Keratinocyte (primary cell): ENCODE measurements at places on chromosomes 1 and 21.

DNA sequence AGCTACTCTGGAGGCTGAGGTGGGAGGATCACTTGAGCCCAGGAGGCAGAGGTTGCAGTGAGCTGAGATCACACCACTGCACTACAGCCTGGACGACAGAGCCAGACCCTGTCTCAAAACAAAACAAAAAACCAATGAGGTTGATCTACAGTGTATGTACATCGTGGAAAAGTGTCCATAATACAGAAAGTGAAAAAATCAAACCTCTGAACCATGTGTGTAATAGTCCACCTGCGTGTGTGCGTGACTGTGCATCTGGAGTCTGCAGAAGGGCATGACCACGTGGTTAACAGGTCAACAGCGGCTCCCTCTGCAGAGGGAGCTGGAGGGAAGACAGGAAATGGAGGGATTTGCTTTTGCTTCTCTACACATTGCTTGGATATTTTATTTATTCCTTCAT, 32.4 kb upstream of the ENO1 start:
- DNase-seq, result no peak

GRCh38 chr1:38696371-38696770, 163.2 kb downstream of the RRAGC start:
- no peak for DNase-seq

GRCh38 chr1:240611619-240612480, at the start of gene GREM2:
TSS of gene GREM2 (minus strand) at chr1:240612155. CDS start at chr1:240493475, 118,680 bp downstream.
- DNase-seq, result no peak

GRCh38 chr1:173857363-173857917, 10.3 kb downstream of the GAS5 start:
- DNase-seq, result no peak

DNA sequence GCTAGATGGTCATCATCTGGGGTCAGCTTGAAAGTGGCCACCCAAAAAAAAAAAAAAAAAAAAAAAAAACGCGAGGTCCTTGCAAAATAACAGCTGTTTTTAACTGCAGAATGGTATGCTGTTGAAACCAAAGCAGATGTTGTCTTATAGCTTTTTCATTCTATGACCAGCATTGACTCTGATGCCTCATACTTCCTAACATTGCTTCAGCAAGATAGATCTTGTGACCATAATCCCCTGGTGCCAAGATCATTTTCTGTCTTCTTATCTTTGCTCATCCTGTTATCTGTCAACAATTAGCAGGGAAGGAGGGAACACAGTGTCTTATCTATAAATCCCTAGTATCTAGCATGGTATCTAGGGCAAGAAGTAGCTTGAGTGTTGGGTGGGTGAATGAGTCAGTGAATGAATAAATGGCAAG, 181.5 kb downstream of the PLPP3 start:
- DNase-seq, result no peak

DNA sequence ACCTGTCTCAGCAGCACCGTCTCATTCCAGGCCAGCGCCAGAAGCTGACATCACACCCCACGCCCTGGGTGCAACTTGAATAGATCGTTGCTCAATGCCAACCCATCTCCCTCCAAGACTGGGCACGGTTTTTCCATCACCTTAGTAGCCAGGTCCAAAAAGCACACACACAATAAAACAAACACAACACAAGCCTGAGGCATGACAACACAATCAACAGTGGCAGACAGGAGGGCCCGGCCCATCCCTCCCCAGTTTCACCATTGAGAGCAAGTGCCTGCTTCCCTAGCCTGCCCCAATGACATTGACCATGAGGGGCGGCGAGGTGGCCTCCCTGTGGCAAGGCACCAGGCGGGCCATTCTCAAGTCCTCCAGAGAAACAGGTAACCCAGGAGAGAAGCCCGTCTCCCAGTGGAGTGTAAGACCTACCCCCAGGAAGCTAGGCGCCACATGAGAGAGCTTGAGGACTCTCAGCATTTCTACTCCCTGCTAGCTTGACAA, 2.7 kb downstream of the IFFO2 start:
- DNase-seq, result no peak

- DNase-seq, result no peak
These were observed 71.7 kb downstream of the APP start for GRCh38 chr21:26098772-26099397.

DNA sequence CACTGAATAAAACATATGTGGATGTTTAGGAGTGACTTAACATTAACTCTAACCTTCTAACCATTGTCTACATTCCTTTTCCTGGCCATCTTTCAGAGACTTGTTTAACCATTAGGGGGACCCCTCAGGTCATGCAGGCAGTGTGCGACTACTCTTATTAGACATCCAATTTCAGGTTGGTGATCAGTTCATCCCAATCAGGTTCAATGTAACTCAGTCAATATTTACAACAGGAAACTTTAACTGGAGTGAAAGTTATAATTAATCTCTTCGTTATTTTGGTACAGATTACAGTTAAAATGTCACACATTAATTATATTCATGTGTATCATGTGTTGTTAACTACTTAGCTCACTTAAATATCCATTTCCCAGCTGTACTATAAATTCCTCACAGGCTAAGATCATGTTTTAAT, 68.8 kb upstream of the RGS1 start:
- no peak for DNase-seq

DNA sequence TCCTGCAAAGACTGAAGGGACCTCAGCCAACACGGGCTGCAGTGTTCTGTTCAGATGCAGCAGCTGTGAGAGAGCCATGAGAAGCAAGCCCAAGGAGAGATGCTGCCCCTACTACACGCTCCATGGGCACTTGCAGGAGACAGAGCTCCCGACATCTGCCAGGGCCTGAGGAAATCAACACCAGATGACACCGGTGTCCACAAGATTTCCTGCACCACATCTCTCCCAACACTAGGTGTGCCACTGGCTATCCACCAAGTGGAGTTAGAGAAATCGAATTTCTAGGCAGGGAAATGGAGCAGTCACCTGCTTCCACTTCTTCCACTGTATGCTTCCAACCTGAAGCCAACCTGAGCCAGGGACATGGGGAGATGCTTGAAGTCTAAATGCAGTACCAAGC, 445.3 kb downstream of the RWDD3 start:
- DNase-seq, result no peak

DNA sequence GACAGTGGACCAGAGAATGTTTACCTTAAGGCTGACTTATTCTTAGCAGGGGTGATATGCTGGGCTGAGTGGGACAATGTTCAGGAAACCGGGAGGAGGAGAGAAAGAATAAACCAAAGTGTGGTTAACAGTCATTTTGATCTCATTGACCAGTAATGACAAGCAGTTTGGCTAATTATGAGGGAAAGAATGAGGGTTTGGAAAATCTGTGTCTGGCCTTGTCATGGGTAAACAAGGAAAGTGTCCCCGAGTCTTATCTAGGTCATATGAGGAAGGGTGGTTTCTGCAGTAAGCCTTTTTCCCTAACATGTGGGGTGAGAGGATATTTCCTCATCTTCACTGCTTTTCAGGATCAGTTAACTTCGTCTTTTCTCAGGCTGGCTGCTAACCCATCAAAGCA, 155.0 kb downstream of the TPR start:
- DNase-seq, result no peak

DNA sequence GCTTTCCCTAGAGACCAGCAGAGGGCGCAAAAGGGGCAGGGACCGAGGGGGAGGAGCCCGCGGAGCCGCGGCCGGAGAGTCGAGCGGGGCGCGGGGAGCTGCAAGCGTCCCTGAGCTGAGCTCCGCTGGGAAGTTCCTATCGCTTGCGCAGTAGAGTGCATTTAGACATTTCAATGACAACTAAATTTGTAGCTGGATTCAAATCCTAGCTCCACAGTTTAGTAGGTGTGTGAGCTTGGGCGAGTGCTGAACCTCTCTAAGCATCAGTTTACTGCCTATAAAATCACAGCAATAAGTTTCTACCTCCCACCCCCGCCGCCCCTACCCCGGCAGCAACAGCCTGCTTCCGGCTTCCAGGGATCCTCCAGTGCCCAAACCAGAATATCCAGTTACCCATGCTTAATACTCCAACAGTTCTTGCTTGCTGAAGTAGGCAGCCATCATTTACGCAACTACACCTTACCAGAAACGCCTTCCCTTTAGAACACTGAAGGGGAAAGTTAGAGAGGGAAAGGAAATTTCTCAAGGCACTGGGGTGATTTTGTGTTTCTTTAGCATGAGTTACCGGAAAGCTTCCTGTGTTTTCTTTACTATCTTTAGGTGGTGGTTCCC, 9.1 kb downstream of the TLR5 start:
- DNase-seq, result no peak

GRCh38 chr21:24829397-24829796, 777.9 kb downstream of the MRPL39 start:
- DNase-seq, result no peak

- no peak for DNase-seq
These were observed at the start of gene KRTAP27-1 for GRCh38 chr21:30337276-30337744. TSS of gene KRTAP27-1 (minus strand) at chr21:30337694. CDS start at chr21:30337668, 26 bp downstream.

GRCh38 chr1:155093911-155094621, 15.4 kb downstream of the EFNA3 start:
- no peak for DNase-seq

GRCh38 chr1:11856698-11857097, 2.0 kb downstream of the NPPB start:
- no peak for DNase-seq

- no peak for DNase-seq
These were observed 51.7 kb downstream of the WNT9A start for GRCh38 chr1:227895828-227896685.

DNA sequence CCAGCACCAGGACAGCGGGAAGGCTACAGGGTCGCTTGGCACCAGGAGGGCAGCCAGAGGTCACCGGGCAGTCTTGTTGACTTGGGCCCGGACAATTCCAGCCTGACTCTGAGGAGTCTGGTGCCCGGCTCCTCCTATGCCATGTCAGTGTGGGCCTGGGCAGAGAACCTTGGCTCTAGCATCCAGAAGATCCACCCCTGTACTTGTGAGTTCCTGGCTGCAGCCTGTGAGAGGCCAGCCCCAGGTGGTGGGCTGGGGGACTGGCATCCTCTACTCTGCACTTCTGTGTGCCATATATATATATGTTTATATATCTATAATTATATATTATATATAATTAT, 11.6 kb upstream of the PTPN7 start:
- DNase-seq, result no peak

GRCh38 chr1:189682591-189682990, 795.1 kb downstream of the BRINP3 start:
- no peak for DNase-seq

DNA sequence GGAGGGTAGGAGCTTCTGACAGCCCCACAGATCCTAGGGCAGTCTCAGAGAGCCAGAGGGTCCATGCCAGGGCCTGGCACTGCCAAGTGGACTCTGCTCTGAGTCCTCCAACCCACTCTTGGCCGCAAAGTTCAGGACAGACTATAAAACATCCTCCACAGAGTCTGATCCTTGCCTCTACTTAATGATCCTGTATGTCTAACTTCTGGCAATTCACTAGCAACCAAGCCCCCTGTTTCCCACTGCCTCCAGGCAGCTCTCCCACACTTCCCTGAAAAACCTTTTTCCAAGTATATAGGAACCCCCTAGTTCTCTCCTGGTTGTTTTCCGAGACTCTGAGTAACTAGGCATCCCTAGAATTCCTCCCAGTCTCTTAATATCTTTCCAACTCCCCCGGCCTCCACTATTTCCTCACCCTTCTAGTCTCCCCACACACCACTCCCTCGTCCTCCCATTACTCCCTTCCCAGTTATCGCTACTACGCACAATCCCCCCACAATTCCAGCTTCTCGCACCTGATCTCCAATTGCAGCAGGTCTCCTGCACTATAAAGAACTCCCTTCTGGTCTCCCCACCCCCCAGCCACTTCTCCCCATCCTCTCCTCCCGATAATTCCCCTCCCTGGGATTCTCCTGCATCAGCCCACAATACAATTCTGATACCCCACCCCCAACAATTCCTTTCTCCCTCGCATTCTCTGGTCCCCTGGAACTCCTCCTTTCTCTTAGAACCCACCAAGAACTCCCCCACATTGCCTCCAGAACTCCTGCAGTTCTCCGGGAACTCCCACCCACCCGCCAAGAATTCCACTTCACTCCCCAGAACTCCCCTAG, 574 bp downstream of the IGSF9 start:
- no peak for DNase-seq

DNA sequence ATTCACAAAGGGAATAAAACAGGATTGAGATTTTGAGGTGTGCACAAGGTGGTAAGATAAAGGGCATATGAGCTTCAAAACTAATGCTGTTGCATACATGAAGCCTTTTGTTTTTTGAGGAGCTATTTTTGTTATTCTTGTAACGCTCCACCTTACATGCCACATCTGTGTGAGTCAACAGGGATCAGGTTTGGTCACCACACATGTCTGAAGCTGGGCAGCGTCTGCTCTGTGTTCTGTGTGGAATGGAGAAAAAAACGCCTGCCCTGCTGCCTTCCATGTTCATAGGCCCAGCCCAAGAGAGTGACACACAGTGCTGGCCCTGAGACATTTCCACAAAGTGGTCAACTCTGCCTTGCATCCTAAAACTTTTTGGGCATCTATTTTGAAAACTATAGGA, 67.7 kb downstream of the MPZL1 start:
- DNase-seq, result peak; percentile 62

DNA sequence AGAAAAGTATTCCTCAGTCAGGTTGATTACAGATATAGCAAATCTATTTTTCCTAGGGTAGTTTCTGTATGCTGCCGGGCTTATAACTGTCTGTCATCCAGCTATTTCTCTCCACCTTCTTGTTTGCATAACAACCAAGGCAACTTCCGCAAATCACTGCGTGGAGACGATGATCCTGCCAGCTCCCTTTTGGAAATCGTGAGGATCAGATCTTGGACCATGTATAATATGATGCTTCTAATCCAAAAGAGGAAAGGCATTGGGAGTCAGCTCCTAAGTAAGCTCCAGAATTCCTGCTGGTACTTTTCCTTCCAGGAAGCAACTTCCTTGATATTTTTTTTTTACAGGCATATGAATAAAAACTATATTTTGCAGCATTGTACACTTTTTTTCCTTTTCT, 445 bp upstream of the RGS4 start:
- no peak for DNase-seq

- no peak for DNase-seq
These were observed 1326.7 kb downstream of the MRPL39 start for GRCh38 chr21:24280596-24280995.

- no peak for DNase-seq
These were observed 456 bp downstream of the PTPN14 start for GRCh38 chr1:214550857-214551435.
